ENCODE measurements at places on chromosomes 13 and 19. TPM values are rescaled to one million over a fixed set of nuclear protein-coding genes. Genes with fewer than 3 reads are reported as not detected.

Gene ICAM3
- total RNA-seq = 10.1 TPM

Gene ODAD3
- total RNA-seq = 0.49 TPM

Gene PRR22
- total RNA-seq = 1.4 TPM

Gene DIRAS1
- 1.7 TPM for total RNA-seq

Gene GAMT
- 7.9 TPM for total RNA-seq

- no peak for DNase-seq
Observed at GRCh38 chr19:12155324-12155860, 1.1 kb downstream of the ZNF625 start.

DNA sequence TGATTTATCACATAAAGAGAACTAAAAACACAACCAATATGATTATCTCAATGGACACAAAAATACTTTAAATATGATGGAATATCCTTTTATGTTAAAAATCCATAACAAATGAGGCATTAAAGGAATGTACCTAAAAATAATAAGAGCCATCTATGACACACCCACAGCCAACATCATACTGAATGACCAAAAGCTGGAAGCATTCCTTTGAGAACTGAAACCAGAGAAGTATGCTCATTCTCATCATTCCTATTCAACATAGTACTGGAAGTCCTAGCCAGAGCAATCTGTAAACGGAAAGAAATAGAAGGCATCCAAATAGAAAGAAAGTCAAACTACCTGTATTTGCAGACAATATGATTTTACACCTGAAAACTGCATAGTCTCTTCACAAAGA is 671.0 kb downstream of the SLITRK1 start:
- no peak for DNase-seq

- peak; percentile 66 for DNase-seq
Observed at GRCh38 chr19:8654591-8655339, 24.3 kb downstream of the NFILZ start.

- DNase-seq = no peak
Observed at GRCh38 chr13:88153353-88153752, 482.2 kb downstream of the SLITRK5 start.

GRCh38 chr13:46116653-46117502 is 12.0 kb upstream of the CPB2 start:
- no peak for DNase-seq

GRCh38 chr13:48151363-48152161 is 56.7 kb upstream of the MED4 start:
- no peak for DNase-seq

DNA sequence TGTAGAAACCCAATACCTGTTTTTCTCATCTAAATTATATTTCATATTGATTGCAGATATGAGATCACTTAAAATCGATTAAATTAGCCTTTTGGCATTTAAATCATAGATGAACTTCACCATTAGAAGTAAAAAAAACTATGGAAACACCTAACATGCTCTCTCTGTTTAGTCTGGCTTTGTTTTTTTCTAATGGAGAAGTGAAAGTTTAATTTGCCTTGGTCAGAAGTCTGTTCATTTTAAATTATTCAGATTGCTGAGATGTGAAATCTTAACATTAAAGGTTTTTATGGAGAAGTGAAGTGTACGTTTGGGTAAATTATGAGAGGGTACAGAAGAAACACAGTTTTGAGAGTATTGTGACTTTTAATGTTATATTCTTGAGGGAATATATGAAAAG is 6.7 kb downstream of the SUGT1 start:
- no peak for DNase-seq

DNA sequence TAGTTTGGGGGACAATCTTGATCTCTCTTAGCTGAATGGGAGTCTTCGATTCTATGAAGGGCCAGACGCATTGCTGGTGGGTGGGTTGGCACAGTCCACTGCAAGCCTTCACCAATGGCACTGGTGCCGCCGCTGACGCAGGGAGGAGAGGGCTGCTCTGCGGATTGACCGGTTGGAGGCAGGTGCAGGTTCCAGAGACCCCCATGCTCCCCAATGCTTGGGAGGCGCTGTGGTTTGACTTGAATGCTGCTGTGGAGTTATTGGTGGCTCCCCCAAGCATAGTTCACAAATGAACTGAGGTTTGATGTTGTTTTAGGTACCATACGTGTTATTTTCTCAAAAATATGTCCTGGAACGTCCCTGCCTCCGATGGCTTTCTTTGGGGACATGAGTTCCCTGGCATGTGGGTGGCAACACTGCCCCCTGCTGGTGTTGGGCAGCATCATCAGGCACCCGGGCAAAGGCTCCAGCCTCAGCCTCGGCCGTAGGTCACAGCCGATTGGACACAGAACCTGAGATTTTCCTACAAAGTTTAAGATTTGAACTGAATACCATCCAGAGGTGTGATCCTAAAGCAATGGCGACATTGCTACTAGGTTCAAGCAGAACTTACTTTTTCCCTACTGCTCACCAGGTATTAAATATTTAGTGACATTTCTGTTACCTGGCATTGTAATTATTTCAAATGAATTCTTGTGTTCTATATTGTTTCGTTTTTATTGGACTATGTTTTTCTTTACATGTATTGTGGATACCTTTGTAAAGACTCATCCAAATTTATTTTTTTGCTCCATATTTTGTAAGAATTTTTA is 95.5 kb downstream of the ANKRD10 start:
- peak; percentile 93 for DNase-seq

DNA sequence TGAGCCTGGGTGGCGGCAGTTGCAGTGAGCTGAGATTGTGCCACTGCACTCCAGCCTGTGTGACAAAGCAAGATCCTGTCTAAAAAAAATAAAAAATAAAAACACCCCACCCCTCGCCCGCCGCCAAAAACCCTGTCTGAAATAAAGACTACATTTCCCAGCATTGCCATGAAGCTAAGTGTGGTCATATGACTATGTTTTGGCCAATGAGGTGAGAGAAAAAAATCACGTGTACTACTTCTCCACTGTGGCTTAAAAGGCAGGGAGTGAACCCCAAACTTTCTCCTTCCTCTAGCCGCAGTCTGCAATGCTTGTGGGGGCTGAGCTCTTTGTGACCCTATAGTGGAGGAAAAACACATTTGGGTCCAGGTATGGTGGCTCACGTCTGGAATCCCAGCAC is 54.9 kb downstream of the COLGALT1 start:
- DNase-seq = no peak

GRCh38 chr13:95233026-95233635 is 68.1 kb downstream of the ABCC4 start:
- no peak for DNase-seq

GRCh38 chr13:109384491-109385241 is 401.7 kb downstream of the IRS2 start:
- DNase-seq = no peak

DNA sequence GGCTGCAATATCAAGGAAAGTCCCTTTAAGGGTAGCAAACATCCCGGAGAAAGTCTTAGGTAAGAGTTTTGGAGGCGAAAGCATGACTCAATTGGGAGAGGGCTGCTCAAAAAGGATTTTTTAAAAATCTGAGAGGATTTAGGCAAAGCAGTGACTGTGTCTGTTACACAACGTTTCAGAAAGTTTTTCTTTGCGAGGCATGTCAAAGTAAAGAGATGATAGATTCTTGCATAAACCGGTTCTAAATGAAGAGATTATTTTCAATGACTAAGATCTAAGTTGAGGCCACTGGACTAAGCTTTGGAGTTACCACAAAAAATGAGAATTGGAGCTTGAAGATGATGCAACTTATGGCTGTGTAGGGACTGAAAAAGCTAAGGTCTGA is 43.7 kb upstream of the ENOX1 start:
- no peak for DNase-seq

Data from aorta (tissue), 5 donors.